ENCODE measurements at places on chromosomes 3 and 15.

- DNase-seq, result no peak
Observed at GRCh38 chr3:50138266-50139200, 16.6 kb upstream of the SEMA3F start.

DNA sequence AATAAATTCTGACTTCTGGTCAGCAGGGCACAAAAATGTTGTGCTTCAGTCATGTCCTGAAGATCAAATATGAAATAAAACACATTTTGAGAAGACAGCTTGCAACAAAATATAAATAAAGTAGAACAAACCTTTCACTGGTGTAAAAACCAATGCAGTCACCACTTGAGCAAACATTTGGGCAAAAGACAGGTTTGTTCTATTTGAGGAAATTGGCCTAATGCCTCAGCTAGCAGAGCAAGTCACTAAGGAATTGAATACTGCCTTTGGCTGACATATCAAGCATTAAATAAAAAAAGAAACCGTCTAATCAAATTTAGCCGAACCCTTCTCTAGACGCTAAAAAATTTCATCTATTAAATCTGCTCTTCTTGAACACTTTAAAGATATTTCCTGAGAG is 475.4 kb upstream of the CNTN3 start:
- no peak for DNase-seq

GRCh38 chr15:78625606-78626280 is 4.9 kb upstream of the CHRNA3 start:
- DNase-seq, result no peak

DNA sequence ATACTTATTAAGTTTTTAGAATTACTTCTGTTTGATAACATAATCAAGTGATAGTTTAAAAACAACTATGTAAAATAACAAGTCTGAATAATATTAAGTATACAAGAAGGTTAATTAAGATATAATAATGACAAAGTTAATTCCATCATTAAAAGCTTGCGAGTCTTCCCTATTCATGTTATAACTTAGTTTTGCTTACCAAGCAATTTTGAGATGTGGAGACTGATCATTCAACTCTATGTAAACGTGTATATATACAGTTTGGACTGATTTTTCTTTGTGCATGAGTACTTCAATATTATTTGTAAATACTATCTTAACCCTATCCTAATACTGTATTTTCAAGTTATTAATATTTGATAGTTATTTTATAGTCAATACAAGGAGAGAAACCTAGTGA is 870.9 kb downstream of the GBE1 start:
- DNase-seq, result no peak

- DNase-seq, result no peak
Observed at GRCh38 chr3:113834983-113835382, 3.6 kb upstream of the GRAMD1C start.

DNA sequence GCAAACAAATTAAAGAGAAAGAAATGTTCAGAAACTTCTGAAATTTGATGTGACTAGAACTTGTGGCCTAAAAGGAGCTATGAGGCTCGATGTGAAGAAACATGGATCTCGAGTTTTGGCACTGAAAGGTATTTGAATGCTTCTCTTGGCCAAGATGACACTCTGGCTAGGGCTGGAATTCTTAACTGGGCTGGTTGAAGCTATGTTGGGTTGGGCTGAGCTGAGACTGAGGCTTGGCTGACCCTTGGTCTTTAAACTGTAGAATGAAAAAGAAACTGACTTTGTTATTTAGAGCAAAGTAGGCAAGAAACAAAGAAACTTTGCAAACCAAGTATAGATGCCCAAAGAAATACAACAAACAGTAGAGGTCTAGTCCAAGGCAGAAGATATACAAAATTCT is 28.1 kb upstream of the CLDN16 start:
- DNase-seq, result no peak

DNA sequence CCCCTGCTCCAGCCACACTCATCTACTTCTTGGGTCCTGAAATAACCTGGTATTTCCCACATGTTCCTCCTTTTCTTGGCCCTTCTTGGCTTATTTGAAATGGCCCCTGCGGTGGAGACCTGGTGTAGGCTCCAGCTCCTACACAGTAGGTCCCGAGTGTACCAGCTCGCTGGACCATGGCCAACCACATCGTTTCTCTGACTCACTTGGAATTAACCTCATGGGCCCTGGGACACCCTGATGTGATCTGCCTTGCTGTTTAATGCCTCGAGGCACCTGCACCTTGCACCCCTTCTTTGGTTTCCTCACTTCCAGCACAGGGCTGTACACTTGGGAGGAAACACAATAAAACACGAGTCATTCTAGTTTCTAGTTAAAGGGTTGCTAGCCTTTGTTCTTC is 60.3 kb downstream of the FEM1B start:
- no peak for DNase-seq

GRCh38 chr3:109225516-109225915 is 89.0 kb downstream of the C3orf85 start:
- DNase-seq, result no peak

GRCh38 chr15:57388464-57388863 is 12.2 kb downstream of the CGNL1 start:
- no peak for DNase-seq

DNA sequence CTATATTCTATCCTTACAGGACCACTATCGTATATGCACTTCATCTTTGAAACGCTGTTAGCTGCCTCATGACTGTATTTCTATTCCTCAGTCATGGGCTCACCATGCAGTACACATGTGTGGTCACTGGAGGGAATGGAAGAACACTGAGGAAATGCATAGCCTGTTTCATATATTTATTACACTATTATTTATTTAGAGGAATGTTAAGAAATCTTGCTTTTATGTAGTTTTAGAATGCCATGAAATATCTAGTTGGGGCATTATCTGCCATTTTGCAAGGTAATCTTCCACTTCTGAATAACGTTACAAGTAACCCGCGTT is 155.7 kb downstream of the IGF1R start:
- DNase-seq, result no peak

- no peak for DNase-seq
Observed at GRCh38 chr3:174414902-174415301, 444.2 kb upstream of the NAALADL2 start.

DNA sequence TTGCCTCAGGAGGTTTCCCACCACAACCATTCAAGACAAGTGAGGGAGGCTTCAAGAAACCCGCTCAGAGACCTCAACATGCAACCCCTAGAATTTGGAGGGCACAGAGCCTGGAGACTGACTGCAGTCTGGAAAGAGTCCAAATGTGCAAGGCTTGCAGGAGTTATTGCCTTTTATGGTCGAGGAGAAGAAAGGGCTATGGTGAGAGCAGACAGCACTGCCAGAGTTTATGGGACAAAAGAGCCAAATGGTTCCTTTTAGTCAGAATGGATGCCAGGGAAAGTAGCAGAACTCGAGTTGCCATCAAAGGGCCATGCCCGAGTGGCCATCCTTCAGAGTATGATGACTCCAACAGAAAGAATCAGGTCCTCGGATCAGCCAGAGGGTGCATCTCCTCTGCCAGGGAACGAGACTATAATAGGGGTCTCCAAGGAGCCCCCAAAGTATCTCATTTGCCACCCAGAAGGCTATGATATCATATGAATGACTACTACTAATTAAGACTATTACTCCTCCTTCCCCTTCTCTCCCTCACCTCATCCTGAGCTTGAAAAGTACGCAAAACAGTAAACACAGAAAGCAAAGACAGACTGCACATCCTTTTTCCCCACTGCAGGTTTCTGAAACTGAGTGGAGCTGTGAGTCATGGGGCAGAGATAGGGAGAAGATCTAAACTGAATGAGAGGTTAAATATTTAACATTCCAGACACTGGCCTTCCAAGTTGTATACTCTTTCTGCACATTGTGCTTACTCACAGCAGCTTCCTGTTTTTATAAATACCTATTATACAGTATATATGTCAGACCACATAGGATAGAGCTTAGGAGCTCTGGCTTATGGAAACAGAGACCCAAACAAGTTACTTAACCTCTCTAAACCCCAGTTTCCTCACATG is 33.9 kb upstream of the TMCO5A start:
- DNase-seq, result no peak

GRCh38 chr15:92502930-92503857 is 109.5 kb downstream of the ST8SIA2 start:
- no peak for DNase-seq

DNA sequence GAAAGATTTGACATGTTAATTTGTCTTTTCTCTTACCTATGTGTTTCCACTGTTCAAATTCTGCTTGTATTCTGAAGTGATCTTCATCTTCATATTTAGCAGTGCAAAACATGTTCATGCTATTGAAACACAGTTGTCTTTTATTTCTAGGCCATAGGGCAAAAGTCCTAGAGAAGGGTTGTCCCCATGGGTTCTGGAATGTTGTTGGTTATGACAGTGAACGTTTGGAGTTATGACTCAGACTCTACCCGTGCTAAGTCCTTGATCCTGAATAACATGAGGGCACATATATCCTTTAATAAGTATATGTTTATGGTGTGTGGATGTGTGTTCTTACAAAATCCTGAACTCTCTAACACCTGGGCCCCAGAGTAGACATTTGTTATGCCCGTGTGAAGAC is 23.0 kb upstream of the ARPP21 start:
- no peak for DNase-seq

DNA sequence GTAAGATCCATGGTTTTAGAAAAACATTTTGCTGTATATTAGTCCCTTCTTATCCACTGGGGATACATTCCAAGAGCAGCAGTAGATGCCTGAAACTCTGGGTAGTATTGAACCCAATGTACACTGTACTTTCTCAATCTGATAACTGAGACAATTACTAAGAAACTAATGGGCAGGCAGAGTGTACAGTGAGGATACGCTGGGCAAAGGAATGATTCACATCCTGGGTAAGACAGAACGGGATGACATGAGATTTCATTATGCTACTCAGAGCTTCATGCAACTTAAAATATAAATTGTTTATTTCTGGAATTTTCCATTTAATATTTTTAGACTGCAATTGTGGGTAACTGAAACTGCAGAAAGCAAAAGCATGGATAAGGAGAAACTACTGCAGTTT is 46.2 kb upstream of the TEX55 start:
- no peak for DNase-seq

DNA sequence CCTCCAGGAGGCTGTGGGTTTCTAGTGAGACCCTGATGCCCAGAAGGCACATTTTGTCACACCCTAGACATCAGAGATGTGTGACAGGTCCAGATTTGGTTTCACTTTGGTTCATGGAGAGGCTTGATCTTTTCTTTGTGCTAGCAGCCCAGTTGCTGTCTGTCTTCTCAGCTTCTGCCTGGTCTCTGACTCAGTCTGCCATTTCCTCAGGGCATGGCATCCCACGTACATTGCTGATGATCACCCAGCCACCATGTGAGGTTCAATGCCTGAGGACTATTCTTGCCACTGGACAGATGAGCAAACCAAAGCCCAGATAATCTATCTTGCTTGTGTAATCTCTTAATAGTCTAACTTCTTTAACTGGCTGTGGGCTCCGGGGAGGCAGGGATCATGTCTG is 144.9 kb upstream of the MRPS22 start:
- DNase-seq, result no peak

- no peak for DNase-seq
Observed at GRCh38 chr3:122013448-122013925, 8.6 kb downstream of the ILDR1 start.

DNA sequence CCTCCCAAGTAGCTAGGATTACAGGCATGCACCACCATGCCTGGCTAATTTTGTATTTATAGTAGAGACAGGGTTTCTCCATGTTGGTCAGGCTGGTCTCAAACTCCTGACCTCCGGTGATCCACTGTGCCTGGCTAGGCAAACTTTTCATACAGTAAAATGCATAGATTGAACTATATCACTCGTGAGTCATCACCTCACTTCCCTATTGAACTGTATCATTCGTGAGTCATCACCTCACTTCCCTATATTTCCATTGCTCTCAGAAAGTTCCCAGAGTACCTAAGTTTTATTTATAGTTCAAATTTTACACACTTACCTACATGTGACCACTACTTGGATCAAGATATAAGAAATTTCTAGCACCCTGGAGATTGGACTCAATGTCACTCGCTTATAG is 73.6 kb upstream of the ACAD9 start:
- DNase-seq, result no peak

Measured in activated naive CD8-positive, alpha-beta T cell treated with anti-CD3 and anti-CD28 coated beads for 36 hours (primary cell).